Stimulated activated CD8-positive, alpha-beta memory T cell treated with anti-CD3 and anti-CD28 coated beads, Interleukin-4, amount 100 ng/mL, for 1 hour (primary cell): ENCODE measurements at places on chromosomes 1 and 21.

DNA sequence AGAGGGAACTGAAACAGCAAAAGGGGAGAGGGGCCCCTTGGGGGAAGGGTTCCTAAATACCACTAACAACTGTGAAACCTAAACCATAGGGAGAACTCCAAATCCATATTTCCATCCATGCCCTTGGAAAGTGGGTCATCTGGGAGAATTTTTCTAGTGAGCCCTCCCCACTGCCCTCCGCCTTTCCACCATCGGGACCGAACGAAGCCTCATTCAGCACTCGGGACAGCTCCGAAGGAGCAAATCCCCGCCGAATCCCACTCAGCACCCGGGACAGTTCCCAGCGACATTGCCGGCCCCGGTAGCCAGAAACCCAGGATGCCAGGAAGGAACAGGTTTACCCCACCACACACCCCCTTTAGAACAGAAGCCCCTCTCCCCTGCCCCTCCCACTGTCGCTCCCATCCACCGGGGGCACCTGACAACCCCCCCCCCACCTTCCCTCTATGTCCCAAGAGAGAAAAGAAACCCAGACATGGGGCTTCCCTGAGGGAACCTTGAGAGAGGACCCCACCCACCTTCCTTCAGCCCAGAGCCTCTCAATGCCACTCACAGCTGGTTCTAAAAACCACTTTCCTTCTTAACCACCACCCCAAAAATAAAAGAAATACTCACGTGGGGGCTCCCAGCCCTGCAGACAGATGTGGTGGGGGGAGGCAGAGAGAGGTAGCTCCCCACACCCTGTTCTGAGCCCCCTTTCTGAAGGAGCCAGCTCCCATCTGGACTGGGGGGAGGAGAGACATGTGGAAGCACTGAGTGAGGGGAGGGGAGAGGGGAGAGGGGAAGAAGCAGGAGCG is 4.5 kb downstream of the DLGAP3 start:
- DNase-seq = peak; percentile 12

- DNase-seq = no peak
Observed at GRCh38 chr1:231626951-231627614, 493 bp downstream of the DISC1 start.

GRCh38 chr1:94803517-94804441 is 16.4 kb upstream of the SLC44A3 start:
- no peak for DNase-seq

- DNase-seq = no peak
Observed at GRCh38 chr1:85022700-85023099, 25.6 kb downstream of the MCOLN3 start.

DNA sequence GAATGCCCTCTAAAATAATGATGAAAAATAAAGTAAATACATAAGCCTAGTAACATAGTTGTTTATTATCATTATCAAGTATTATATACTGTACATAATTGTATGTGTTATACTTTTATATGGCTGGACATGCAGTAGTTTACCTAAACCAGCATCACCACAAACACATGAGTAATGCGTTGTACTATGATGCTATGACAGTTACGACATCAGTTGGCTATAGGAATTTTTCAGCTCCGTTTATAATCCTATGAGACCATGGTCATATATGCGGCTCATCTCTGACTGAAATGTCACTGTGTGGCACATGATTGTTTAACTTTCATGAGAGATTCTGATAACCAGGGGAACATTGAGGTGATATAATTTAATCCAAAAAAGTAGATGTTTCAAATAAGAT is 352.1 kb downstream of the ST6GALNAC3 start:
- no peak for DNase-seq

GRCh38 chr21:15289246-15289645 is 224.4 kb upstream of the NRIP1 start:
- no peak for DNase-seq

DNA sequence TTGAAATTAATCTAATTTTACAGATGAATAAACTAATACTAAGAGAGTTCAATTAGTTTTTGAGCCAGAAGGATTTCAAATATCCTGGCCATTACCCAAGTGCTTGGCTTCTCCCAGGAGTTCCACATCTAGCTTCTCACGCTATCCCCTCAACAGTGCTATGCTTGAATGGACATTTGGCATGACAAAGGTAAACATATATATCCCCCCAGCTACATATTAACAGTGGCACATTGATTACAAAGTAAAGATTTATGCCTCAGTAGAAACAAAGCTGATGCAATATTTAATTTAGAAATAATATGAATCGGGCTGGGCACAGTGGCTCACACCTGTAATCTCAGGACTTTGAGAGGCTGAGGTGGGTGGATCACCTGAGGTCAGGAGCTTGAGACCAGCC is 434.6 kb upstream of the PRMT6 start:
- DNase-seq = no peak

DNA sequence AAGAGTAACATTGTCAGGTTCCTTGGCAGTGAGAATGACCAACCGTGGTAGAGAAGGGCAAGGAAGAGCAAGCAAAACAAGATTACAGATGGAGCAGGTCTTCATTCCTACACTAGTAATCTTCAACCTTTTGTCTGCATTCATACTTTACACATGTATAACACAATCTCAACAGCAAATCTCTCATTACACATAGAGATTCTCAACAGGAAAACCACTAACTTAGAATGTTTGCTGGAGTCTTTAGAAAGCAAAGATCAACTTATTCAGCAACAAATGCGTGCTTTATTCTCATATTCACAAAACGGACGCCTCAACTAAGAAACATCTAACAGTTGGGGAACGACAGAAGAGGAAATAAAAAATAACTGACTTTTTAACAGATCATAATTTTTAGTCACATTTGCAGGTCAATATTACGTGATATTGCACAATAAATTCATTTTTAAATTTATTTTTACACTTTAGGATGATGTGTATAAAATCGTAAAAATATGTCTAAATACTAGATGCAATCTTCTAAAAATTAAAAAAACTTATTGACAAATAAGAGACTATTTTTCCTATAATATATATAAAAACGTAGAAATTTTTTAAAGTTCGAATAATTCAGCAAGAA is 82.9 kb downstream of the ARID4B start:
- no peak for DNase-seq

DNA sequence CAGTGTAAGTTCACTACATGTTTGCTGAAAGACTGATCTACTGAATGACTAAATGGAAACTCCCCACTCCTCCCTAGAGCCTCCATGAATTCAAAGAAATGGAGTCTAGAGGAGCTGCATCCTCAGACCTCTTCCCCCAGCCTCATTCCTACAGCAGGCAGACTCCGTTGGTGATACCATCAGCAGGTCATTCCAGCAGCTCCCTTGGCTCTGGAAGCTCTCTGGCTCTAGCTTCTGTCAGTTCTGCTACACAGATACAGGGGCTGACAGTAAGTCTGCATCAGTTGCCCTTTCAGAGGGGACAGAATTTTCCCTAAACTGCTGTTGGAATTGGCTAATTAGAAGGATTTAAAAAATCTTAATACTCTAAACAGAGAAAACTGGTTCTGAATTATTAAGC is 31.7 kb upstream of the DMRTA2 start:
- no peak for DNase-seq

- DNase-seq = no peak
Observed at GRCh38 chr21:45870851-45871615, 110.5 kb upstream of the COL6A1 start.

DNA sequence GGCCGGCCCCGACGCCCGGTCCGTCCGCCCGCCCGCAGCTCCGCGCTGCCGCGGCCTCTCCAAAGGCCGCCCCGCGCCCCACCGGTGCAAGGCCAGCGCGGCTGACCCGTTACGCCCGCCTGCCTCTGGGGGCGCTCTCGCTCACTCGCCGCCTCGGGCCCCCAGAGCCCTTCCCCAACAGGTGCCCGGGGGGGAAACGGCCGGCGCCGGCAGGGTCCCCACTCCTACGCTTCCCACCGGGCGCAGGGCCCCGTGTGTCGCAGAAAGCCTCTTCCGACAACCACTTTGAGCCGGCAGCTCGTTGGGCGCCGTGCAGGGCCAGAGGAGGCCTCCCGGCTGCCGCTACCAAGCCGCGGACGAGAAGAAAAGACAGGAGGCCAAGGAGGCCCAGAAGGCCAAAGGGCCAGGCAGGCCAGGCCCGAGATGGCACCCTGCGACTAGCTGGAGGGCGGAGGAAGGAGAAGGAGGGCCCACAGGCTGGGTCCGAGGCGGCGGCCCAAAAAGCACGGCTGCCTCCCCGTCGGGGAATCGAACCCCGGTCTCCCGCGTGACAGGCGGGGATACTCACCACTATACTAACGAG is 64.9 kb upstream of the FCGR2A start:
- no peak for DNase-seq

GRCh38 chr1:240329443-240329842 is 237.8 kb downstream of the FMN2 start:
- no peak for DNase-seq

DNA sequence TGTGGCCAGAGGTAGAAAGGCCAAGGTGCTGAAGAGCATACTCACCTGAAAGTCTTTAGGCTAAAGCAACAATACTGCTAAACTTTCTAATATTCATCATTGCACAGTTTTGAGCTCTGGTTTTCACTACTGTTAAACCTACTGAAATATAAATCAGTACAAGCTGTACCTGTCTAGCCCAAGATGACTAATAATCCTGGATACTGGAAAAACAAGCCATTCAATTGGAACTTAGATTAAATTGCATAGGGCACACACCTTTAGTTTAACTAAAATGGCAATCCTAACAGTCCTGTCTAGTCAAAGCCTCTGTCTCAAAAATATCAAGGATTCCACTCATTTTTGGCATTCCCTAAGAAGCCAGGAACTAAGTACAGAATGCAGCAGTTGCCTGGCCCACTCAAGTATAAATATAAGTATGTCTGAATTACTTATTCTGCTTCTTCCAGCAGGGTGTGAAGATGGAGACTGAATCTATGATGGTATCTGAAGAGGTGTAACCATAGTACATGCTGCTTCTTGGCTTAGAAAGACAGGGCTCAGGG is 3.1 kb downstream of the CHML start:
- no peak for DNase-seq

- no peak for DNase-seq
Observed at GRCh38 chr1:228513236-228513900, 26.2 kb downstream of the RNF187 start.

GRCh38 chr1:7781501-7781900 is 2.6 kb upstream of the PER3 start:
- no peak for DNase-seq

- DNase-seq = no peak
Observed at GRCh38 chr1:106780066-106780465, 276.4 kb upstream of the PRMT6 start.

GRCh38 chr1:158176399-158176798 is 4.3 kb upstream of the CD1D start:
- no peak for DNase-seq

GRCh38 chr1:226806988-226807387 is 63.4 kb upstream of the PSEN2 start:
- no peak for DNase-seq

DNA sequence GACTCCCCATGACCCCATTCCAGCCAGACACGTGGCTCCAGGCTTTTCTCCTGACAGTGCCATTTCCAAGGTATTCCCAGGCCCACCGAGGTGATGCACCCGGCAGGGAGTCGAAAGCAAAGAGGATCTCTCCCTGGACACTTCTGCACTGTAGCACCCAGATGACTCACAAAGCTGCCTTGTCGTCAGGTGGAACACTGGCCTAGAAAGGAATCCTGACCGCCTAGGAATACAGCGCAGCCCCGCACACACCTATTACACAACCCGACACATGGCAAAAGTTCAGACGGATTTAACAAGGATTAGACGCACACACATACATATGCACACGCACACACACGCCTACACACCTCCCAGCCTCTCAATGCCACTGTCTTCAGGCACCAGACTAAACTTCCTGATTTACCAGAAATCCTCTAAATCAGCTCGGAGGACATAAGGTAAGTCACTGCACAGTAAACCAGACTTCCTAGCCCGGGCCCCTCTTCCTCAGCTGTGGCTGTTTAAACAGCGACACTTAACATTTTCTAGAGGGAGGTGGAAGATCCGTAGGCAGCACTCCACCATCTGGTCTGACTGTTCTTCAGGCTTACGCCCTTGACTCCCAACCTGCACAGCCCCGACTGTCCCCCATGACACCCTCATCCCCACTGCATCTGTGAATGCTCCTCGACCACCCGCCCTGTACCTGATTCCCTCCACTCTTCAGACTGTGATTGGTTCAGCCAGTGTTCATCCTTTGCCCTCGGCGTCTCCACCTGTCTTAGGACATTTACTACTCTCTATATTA is 12.7 kb downstream of the FAM89A start:
- DNase-seq = no peak

DNA sequence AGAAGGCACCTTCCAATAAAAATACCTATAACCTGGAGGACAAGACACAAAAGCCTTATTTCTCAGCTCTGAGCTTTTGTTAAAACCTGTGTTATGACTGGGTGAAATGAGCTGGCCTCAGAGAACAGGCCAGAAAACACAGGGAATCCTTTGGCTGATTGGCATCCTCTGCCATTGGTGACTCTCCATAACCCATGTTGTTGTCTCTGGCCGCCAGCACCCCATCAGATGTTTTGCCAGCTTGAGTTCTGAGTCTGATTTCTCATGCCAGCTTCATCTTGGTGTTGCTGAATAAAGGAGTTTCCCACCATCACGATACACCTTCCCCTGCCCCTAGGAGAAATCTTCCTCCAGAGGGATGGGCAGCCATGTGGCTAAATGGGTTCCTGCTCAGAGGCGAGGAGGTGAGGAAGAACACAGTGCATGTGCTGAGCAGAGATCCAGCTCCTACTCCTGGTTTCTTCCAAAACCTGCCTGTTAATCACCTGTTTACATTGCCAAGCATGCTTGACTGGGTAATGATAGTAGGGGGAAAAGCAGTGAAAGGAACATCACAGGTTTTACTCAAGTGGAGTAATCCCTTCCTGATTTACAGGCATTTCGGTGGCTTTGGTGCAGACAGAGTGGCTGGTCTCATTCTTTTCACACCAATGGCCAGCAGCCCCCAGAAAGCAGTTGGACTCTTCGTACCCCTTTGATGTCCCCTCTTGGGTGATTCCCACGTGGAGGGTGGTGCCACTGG is 109.8 kb downstream of the ROR1 start:
- DNase-seq = no peak

DNA sequence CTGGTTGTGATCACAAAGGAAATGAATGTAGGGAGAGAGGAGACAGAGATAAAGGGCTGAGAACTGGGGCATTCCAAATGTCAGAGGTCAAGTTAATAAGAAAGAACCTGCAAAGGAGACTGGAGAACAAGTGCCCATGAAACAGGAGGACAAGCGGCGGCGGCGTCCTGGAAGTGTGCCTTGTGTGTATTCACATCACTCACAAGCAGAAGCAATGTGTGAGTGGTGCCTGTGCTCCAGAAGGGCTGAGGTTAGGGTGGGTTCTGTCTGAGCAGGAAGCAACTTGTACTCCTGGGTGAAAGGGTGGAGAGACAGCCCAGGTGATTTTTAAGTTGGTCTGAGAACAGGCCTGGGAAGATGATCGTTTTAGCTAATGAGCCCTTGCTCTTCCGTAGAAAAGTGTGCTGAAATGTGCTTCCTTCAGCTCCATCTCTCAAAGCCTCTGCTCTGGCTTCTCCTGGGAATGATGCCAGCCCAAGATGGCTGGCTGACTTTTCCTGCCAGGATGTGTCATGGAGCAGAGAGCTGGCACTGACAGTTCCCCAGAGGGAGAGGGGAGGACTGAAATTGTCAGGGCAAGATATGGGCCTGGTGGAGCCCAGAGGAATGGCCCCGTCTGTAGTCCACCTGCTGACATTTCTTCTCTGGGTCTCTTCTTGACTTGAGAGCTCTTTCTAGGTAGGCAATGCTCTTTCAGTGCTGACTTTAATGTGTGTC is 25.1 kb upstream of the PLEKHA6 start:
- no peak for DNase-seq
